SW 1271 (cell line): ENCODE measurements at places on chromosomes 16 and 17.

DNA sequence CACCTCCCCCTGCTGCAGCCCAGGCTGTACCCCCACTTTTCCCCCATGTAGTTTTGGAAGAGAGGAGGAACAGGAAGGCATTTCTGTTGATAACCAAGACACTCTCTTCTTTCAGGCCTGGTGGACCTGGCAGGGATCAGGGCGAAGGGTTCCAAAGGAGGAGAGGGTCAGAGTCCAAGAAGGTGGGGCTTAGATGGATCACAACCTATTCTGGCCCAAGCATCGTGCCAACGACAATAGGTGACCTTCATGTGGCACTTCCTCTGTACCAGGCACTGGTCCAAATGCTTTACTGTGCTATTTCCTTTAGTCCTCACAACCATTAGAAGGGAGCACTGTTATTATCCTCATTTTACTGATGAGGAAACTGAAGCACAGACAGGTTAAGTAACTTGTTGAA lies 84.3 kb downstream of the TMEM132E start:
- DNase-seq, result no peak

- no peak for DNase-seq
These were observed 117.0 kb downstream of the AATF start for GRCh38 chr17:37065486-37066321.

GRCh38 chr17:82088838-82089722 lies 9.0 kb downstream of the FASN start:
- DNase-seq, result no peak

DNA sequence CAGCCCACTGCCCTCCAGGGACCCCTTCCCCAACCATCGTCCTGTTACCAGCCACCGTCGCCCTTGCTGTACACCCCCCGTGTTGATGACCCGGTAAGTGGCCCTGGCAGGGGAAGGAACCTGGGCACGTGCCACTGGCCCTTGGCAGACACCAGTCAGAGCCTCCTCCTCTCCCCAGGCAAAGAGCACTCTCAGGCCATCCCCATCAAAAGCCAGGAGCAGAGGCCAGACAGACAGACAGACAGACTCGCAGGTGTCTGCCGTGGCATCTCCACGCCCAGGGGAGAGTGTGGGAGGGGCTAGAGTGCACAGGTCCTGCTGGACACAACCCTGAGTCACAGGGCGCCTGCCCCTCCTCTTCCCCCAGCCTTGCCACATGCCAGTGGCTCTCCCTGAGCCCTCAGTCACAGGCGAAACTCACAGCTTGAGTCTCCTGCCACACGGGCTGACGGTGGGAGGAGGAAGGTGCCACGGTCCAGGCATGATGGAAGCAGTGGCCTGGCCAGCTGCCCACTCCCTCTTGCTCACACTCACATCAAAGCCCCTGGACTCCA lies 7.8 kb downstream of the CLCN7 start:
- DNase-seq, result no peak

DNA sequence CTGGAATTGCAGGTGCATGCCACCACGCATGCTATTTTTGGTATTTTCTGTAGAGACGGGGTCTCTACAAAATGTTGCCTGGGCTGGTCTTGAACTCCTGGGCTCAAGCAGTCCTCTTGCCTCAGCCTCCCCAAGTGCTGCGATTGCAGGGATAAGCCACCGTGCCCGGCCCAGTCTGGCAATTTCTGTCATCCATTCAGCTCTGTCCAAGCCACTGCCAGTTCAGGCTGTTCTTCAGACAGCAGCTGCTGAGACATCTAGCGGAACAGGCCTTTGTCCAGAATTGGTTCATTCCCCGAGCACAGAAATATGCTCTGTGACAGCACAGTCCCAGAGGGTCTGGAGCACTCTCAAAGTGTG lies 5.4 kb downstream of the SLC47A1 start:
- no peak for DNase-seq

GRCh38 chr16:27174007-27174406 lies 29.3 kb upstream of the KDM8 start:
- DNase-seq, result no peak

DNA sequence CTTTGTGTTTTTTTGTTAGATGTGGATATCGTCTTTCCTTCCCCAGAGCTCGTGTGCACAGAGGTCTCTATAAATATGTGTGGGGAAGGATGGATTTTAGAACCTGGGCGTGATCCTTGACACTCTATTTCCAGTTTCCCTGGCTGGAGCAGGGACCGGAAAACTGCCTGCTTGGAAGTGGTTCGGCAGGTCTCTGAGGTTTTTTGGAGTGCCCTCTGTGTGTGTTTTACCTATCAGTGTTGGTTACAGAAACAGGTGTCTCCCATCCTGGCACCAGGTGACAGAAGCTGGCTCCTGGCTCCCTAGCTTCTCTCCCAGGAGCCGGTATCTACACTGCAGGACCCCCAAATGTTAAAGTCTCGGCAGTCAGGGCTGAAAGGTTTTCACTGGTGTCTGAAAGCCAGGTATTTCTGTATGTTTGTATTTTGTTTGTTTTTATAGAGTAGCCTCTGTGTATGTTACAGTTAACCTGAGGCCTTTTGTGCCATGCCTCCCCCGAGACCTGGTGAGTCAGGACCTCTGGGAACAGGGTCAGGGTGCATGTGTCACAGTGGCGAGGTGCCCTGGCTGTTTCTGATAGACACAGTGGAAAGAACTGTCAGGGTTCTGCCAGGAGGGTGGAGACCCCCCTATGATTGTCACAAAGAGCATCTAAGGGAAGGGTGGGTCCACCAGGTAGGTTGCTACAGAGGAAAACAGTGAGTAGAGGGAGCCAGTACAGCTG lies 31.3 kb downstream of the ZC3H18 start:
- DNase-seq, result no peak

DNA sequence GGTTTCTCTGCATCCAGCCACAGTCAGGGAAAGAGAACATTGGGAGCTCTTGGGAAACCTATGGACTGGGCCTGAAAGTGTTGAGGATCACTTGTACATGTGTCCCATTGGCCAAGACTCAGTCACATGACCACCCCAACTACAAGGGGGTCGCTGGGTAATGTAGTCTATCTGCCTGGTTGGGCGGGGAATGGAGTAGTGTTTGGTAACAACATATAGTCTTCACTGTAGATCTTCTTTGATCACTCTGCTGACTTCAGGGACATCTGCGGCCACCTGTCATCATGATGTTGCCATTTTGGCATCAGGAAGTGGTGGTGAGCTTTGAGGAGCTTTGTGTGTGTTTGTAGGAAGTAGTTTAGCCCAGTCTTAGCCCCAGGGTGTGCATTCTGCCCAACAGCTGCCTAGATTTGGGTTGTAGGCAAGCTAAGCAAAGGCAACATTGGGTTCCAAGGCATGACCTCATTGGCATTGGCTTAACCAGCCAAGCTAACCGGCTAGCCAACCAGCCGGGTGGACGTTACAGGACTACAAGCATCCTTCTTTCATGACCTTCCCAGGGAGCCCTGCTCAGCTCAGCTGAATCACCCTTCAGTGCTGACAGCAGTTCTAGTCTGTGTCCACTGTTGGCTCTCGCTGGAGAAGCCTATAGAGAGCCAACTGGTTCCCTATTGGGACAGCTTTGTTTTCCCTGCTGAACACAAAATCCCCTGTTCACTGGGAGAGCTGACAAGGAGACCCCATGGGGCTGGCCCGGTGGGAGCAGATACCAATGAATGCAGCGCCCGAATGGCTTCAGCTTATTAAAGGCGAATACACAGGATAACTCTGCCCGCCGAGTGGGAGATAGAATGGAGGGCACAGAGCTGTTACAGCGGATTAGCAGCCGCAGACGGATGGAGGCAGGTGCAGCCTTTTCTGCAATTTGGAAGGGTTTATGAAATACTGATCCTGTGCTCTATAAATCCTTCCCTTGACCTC lies 178.6 kb downstream of the NTN1 start:
- DNase-seq, result no peak

GRCh38 chr16:10936272-10936984 lies 5.8 kb downstream of the DEXI start:
- DNase-seq, result no peak

DNA sequence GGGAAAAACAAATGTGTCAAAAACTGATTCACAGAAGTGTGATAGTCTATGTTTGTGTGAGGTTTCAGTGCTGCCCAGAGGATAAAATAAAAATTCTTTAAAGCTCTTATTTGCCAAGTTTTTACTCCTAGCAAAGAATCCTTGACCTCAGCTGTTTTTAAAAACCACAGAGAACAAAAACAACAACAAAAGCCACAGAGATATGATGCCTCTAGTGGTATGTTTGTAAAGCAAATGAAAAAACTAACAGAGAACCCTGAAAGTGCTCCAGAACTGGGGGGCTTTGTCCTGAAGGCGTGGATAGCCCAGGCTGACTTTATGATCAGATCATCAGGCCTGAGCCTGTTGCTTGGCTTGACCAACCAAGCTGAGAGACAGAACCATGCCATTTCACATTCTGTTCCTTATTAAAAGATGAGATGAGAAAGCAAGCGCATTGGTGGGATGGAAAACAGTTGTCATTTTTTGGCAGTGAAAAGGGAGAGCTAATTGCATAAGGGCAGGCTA lies 411.0 kb downstream of the CPPED1 start:
- no peak for DNase-seq

- no peak for DNase-seq
These were observed 6.6 kb downstream of the VAT1 start for GRCh38 chr17:43015579-43015978.

GRCh38 chr16:53973021-53973420 lies 269.1 kb downstream of the FTO start:
- no peak for DNase-seq

- DNase-seq, result no peak
These were observed 39.1 kb downstream of the RMI2 start for GRCh38 chr16:11384184-11384955.

DNA sequence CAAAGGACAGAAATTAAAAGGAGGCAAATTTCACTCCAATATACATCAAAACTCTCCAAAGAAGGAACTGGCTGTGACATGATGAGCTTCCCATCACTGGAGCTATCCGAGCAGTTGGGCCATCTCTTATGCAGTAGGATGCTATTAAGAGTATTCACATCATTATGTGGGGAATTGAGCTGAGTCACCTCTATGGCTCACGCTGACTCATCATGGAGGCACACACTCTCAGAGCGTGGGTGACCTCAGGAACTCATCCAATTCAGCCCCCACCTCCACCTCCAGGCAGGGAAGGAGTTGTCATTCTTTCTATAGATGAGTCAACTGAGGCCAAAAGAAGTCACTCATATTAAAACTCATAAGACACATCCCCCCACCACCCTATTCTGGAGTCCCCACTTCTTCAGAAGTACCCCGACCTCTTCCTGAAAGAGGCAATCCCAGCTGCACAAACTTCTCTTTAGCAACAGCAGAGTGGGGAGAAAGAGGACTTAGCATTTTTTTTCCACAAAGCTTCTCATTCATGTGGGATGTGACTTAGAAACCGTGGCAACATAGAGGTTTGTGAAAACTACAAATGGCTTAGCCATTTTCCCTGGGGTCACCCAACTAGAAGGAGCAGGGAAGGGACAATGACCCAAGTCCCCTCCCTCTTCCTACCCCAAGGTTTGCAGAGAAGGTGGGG lies 32.5 kb downstream of the ABCC12 start:
- DNase-seq, result peak; percentile 84

DNA sequence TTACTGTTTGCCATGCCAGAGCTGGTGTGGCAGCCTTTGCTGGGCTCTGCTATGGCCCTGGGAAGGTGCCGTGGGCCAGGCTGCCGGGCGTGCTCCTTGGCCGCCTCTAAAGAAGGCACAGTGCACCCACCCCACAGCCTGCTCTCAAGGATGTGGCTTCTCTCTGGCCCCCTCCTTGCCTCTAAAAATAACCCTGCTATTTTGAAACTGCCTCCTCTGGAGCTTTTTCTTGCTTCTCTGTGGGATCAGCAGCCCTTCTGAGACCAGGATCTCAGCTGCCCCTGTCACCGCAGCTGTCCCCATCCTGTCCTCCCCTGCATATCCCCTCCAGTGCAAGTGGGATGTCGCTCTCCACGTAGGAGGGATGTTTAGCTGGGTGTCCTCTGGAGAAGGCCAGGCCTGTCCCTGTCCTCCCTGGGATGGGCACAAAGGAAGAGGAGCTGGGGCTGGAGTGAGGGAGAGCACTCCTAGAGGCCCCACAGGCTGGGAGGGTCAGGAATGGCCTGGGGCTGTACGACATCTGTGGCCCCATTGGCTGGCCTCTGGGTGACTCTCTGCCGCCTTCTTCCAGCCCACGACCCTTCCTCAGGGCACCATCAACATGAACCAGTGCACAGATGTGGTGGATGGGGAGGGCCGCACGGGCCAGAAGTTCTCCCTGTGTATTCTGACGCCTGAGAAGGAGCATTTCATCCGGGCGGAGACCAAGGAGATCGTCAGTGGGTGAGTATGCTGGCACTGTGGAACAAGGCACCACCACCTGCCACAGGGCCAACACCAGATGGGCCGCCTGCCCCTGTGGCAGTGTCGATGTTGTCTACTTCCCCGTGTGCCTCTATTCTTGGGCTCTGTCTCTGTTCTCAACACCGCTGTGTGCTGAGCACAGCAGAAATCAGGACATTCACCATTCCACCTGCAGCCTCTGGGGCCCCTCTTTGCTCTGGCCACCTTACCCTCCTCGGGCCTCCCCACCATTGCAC lies 79.7 kb downstream of the PLD6 start:
- DNase-seq, result no peak

DNA sequence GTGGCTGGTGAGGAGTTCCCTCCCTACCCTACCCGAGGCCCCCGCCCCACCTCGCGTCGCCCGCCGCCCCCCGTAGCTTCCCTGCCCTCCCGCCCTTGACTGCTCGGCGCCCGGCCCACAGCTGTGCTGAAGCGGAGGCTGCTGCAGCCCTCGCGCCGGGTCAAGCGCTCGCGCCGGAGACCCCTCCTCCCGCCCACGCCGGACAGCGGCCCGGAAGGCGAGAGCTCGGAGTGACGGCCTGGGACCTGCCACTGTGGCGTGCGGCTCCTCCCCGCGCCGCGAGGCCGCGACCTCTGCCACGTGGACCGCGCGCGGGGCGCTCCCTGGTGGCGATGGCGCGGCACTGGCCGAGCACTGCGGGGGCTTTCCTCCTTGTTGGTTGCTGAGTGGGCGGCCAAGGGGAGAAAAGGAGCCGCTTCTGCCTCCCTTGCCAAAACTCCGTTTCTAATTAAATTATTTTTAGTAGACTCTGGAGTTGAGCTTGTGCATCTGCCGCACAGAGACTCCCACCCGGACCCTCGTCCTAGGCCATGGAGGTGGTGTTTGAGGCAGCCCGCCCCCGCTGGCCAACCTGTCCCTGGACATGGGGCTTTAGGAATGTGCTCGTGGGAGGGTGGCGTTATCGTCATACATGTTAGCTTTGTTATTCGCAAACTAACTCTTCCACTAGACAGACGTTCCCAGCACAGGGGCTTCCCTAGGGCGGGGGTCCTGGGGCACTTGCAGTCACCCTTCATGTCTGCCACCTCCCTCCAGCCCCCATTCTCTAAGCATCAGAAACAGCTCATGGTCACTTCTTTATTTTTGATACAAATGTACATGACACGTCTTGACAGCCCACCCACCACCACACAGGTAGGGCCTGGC lies 4.4 kb downstream of the TP53I13 start:
- no peak for DNase-seq

- DNase-seq, result no peak
These were observed 1.9 kb upstream of the NAT9 start for GRCh38 chr17:74777901-74778515.

DNA sequence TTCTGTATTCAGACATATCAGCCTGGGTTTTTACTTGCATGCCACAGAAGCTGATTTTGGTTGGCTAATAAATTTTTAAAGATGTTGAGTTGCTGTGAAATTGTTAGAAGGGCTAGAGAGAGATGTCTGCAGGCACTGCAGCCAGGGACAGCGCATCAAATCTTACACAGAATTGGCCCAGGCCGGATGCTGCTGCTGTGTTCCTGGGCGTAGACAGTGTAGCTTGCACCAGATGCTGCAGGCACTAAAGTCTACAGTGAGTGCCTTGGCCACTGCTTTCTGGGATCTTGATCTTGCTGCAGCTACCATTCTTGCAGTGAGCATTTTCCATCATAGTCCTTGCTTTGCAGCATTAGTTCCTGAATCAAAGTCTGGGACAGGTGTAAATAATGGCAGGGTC lies 169.9 kb downstream of the SPECC1 start:
- no peak for DNase-seq
